ENCODE measurements at places on chromosomes 4 and X. TPM values are rescaled to one million over a fixed set of nuclear protein-coding genes. Genes with fewer than 3 reads are reported as not detected.

Gene WDR17
- total RNA-seq = 0.83 TPM

Gene CYLC1
- total RNA-seq = not detected

Gene AMELX
- total RNA-seq = not detected

Gene MAB21L2
- 0.19 TPM for total RNA-seq

Gene GPR78
- total RNA-seq = not detected

Gene SPIN4
- 1.6 TPM for total RNA-seq

Gene VCX
- total RNA-seq = not detected

Gene FGFBP1
- total RNA-seq = not detected

Gene SLC25A53
- 10.9 TPM for total RNA-seq

DNA sequence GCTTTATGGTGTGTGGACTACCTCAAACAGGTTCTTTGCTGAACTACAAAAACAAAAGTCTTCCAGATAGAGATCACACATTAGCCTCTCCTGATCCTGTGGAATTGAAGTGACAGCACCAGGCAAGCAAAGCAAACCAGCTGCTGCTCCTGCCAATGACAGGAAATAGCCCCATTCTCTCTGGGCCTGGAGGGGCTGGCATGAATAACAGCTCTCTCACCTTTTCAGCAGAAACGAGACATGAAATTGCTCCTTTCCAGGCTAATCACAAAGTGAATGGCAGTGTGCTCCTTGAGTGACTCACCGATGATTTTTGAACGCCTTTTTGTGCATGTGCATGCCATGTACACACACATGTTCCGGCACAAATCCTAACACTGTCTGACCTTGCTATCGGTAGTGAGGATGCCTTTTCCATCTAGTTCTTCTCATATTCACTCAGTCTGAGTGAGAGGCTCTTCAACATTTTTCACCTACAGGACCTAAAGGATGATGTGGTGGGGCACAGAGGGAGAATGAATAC is 24.4 kb downstream of the MFAP3L start:
- no peak for DNase-seq

DNA sequence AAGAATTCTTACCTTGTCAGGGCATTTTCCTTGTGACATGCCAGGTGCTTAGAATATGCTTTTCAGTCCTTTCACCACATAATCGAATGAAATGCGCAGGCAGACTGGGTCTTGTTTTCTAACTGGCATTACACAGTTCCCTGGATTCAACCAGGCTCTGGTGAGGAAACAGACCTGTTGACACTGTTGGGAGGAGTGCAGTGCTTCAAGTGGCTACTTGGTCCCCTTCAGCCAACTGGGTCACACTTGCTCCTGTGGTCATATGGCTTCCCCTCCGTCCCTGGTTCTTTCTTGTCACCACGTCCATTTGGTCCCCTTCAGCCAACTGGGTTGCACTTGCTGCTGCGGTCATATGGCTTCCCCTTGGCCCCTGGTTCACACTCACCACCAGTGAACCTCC is 9.7 kb downstream of the SMIM20 start:
- DNase-seq = no peak

GRCh38 chr4:4662230-4662629 is 120.4 kb upstream of the STX18 start:
- no peak for DNase-seq

DNA sequence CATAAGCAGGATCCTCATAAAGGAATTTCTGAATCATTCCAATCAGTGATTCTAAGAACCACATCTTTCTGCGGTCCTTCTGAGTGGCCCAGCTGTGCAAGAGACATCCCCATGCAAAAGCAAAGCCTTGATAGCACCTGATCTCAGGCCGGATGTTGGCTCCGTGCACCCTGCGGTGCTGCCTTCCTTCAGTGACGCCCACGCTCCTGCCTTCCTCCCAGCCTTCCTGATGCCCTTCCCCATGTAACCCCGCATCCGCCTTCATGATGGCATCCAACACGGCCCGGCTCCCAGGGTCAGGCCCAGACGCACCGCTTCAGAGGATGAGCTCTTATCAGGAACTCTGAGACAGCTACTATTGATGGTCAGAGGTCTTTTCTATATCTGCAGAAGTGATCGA is 20.4 kb upstream of the CYP4V2 start:
- DNase-seq = no peak

- DNase-seq = no peak
Measured at GRCh38 chr4:63361066-63361465, 1048.2 kb downstream of the TECRL start.

DNA sequence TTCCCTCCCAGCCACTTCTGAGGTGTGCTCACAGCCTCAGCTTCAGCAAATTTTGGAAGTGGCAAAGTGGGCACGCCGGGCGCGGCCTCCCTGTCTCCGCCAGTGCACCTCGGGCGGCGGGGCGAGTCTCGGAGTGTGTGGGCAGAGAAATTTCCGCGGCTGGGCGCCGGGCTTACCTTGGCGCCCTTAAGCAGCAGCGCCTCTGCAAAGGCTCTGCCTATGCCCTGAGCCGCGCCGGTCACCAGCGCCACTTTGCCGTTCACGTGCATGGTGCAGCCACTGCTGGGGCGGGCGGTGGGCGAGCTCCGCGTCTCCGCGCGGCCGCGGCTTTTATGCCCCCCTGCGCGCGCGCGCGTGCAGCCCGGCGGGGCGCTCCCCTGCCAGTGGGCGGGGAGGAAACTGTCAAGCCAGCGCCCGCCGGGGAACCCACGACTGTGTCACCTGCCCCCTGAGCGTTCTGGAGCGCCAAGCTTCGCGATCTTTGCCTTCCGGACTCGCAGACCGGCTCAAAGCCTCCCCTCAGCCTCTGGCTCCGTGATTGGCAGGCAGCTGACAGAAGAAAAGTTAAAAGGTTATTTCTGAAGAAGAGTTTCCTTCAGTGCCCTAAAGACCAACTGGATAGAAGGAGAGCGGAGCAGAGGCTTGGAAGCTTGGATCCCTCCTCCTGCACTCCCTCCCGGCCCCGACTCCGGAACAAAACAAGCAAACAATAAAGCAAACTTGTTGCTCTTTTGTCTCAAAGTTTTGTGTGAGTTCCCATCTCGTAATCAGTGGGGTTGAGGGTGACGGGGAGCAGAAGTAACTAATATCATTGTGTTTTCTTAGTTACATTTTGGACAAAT is at the start of gene HPGD:
HPGD (minus strand) TSS at position 306 of the 842 bp plus-strand sequence; CDS start at position 269, 37 bp downstream.
- DNase-seq = peak; percentile 78

- no peak for DNase-seq
Measured at GRCh38 chr4:73589887-73590801, 30.1 kb downstream of the RASSF6 start.

GRCh38 chr4:181224852-181225251 is 1018.4 kb upstream of the TENM3 start:
- DNase-seq = no peak

GRCh38 chr4:16783119-16783518 is 115.3 kb downstream of the LDB2 start:
- DNase-seq = no peak

GRCh38 chrX:39802354-39802753 is 295.4 kb downstream of the BCOR start:
- no peak for DNase-seq

GRCh38 chrX:140480765-140481164 is 24.1 kb downstream of the SOX3 start:
- no peak for DNase-seq

DNA sequence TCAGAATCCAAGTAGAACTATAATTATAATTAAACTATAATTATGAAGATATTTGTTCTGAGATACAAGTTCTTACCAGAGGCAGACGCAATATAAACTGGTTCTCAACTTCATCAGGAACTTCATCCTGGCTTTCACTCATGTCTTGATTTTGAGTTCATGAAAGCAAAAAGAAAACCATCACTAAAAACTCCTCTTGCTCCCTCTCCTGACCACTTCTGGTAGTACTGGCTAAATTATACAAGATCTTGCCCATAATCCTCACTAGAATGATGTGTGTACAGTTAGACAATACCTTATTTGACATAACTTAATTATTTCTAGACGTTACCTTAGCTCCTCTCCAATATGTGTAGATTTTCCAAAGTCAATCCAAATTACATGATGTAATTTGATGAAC is 3.7 kb downstream of the TAF7L start:
- DNase-seq = no peak

- DNase-seq = no peak
Measured at GRCh38 chr4:150229520-150229919, 151.3 kb downstream of the DCLK2 start.

- DNase-seq = no peak
Measured at GRCh38 chr4:111839141-111839540, 306.1 kb upstream of the FAM241A start.

DNA sequence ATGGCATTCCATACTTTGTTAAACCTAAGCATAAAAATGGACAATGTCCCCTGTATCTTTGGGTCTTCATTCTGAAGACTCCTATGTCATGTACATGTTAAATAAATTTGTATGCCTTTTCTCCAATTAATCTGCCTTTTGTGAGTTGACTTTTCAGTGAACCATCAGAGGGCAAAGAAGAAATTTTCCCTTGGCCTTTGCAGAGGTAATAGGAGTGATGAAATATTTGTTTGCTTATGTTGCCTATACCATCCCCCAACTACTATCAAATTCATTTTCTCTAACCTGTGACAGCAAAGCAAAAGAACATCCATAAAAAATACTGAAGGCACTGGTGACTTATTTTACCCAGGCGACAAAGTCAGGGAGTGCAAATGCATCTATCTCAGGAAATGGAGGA is 18.2 kb downstream of the NAAA start:
- DNase-seq = no peak

DNA sequence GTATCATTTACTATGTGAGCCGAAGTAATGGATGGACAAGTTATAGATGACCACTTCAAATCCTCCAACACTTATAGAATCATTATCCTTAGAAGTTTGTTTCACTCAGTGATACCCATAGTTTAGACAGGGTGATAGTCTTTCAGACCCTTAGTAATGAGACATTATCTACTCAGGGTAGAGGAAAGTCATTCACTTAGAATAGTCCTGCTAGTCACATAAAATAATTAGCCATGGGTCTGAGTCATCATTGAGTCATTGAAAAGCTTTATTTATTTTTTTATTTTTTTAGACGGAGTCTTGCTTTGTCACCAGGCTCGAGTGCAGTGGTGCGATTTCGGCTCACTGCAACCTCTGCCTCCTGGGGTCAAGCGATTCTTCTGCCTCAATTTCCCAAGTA is 321.7 kb upstream of the FSTL5 start:
- no peak for DNase-seq

DNA sequence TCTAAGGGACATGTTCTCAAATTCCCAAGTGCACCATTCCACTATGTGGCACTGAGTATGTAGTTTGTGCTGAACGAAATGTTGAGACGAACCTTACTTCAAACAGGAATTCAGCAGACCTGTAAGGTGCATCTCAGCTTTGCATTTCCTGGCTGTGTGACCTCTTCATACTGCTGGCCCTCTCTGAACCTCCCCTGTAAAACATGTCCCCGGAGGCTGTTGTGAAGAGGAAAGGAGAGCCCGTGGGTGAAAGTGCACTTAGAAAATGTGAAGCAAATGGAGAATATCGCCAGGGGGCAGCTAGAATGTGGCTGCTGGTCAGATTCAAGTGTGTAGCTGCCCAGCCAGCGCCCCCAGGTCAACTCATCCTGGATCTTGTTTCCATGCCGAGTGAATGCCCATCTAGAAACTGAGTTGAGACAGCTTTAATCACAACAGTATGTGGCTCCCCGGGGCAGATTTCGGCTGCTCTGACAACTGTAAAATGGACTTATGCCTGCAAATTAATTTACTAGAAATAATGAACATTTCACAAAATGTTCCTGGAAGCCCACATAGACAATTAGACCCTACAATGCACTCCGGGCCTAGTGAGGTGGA is 263.3 kb downstream of the EVC2 start:
- peak; percentile 19 for DNase-seq

Data from cardiac septum (tissue), 1 donor.